ENCODE measurements at places on chromosomes 3 and 15.

GRCh38 chr3:82462977-82463376 is 701.5 kb upstream of the GBE1 start:
- no peak for DNase-seq

DNA sequence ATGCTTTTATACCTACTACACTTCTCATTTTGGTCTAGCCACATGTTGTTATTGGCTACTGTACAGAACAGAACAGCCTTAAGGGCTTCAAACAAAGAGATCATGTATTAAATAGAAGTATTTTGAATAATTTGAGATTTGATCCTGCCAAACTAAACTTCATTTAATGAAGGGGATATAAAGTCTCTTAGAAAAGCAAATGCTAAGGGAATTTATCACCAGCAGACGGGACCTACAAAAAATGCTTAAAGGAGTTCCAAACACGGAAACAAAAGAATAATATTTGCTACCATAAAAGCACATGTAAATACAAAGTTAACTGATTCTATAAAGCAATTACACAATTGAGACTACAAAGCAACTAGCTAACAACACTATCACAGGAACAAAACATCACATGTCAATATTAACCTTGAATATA is 23.6 kb upstream of the FMN1 start:
- no peak for DNase-seq

DNA sequence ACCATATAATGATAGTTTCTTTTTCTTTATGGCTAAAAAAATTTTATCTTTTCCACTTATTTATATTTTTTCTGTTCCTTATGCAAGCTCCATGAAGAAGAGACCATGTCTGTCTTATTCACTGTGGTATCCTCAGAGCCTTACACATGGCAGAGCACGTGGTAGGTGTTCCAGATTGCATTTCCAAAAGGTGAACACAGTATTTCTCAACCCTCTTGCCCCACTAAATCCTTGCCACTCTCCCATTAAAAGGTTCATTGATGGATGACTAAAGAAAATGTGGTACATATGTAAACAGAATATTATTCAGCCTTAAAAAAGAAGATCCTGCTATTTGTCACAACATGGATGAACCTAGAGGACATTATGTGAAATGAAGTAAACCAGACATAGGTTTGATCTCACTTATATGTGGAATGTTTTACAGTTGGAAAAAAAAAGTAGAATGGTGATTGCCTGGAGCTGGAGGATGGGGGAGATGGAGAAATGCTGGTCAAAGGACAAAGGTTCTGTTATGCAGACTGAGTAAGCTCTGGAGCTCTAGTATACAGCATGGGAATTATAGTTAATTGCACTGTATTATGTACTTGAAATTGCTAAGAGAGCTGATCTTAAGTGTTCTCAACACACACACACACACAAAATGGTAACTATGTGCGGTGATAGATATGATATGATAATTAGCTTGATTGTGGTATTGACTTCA is 266.7 kb downstream of the CNTN3 start:
- no peak for DNase-seq

DNA sequence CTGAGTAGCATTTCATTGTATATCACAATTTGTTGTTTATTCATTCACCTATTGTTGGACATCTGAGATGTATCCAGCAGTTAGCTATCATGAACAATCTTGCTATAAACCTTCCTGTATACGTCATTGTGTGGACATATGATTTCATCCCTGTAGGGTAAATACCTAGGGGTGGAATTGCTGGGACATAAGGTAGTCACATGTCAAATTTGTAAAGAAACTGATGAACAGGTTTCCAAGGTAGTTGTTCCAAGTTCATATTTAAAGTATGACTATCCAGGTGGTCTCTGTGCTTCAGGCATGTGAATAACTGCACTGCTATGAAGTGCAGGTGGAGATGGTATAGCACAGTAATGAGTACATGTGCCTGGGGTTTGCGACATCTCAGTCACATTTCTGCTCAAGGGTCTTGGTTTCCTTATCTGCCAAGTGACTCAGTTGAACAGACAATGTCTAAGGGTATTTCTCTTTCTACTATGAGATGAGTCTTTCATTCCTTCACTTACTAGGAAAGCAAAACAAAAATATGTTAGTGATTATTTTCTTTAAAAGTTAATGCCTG is 229.0 kb upstream of the HES1 start:
- DNase-seq = no peak

DNA sequence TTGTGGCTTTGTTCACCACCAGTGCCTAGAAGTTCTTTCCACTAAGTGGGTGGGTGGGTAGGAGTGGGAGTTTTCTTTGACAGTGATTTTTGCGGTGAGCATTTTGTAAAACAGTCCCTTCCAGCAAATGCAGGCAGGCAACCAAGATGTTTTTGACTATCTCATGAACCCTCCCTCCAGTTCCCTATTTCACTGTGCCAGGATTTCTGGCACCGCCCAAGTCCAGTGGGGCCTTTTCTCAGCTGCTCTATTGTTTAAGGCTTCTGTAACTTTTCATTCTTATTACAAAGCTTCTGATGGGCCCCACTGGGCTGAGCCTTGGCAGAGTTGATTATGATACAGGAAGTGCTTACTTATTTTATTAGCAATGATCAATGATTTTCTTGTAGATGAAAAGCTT is 236.0 kb downstream of the EDEM1 start:
- DNase-seq = no peak

GRCh38 chr15:79035111-79035601 is 55.4 kb downstream of the RASGRF1 start:
- no peak for DNase-seq

DNA sequence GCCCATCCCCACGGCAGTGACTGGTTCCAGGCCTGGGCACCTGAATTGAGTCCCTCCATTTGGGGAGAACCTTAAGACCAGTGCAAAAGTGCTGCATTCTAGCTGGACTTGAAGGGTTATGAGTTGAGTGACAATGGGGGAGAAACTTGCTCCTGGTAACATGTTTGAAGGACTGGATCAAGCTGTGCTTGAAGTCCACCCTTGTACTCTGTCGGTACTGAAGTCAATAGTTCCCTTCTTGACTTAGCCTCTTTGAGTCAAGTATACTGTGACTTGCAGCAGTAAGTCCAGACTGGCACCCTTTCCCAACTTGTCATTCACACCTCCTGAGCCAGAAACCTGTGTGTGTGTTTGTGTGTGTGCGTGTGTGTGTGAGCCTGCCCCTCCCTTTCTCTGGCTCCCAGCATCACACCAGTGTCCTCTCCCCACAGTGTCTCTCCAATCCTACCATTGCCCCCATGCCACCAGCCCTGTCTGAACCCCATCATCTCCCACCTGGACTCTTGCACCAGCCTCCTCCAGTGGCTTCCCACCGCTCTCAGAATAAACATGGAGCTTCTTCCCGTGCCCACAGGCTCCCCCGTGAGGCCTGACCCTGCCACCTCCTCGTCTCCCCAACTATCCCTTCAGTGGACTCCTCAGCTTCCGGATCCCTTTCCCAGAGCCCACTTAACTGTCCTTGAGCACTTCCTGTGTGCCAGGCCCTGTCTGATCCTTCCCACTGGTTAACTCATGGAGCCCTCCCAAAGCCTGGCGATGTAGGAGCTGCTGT is 10.2 kb upstream of the FBLN2 start:
- no peak for DNase-seq

- no peak for DNase-seq
Measured at GRCh38 chr3:156630081-156630772, 44.2 kb upstream of the TIPARP start.

Measured in stimulated activated effector memory CD8-positive, alpha-beta T cell treated with anti-CD3 and anti-CD28 coated beads, Interleukin-12 subunit alpha, Interleukin-12 subunit beta, amount 100 ng/mL, for 72 hours (primary cell).